GM23248 (cell line): ENCODE measurements at places on chromosomes 3 and 15. TPM values are rescaled to one million over a fixed set of nuclear protein-coding genes. Genes with fewer than 3 reads are reported as not detected.

DNA sequence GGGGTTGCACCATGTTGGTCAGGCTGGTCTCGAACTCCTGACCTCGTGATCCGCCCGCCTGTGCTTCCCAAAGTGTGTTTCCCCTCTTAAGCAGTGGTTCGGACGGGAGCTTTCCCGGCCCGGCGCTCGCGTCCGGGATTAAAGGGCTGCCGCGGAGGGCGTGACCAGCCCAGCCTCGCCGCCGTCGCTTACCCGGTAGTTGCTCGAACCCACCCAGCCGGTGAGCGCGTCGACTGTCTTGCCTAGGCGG, 513 bp downstream of the CLASP2 start:
- peak; percentile 83 for DNase-seq

GRCh38 chr3:98772022-98772421, 8.9 kb downstream of the ST3GAL6 start:
- DNase-seq, result no peak

DNA sequence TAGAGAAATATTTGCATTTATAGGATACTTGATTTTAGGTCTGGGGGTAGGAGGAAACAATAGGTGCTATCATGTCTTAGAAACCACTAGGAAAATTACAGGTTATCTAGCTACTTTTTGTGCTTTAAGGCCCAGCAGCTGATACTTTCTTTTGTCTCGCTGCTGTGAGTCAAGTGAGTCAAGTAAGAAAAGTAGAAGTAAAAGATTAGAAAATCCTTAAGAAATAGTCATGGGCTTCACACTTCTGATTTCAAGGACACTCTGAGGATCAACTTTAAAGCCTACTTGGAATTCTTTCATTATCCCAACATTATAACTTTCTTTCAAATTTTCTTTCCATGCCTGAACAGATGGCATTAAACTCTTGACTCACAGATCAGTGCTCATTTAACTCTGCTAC, 95.2 kb upstream of the RBMS3 start:
- peak; percentile 61 for DNase-seq

GRCh38 chr15:55775316-55775715, 32.4 kb upstream of the PRTG start:
- peak; percentile 29 for DNase-seq

DNA sequence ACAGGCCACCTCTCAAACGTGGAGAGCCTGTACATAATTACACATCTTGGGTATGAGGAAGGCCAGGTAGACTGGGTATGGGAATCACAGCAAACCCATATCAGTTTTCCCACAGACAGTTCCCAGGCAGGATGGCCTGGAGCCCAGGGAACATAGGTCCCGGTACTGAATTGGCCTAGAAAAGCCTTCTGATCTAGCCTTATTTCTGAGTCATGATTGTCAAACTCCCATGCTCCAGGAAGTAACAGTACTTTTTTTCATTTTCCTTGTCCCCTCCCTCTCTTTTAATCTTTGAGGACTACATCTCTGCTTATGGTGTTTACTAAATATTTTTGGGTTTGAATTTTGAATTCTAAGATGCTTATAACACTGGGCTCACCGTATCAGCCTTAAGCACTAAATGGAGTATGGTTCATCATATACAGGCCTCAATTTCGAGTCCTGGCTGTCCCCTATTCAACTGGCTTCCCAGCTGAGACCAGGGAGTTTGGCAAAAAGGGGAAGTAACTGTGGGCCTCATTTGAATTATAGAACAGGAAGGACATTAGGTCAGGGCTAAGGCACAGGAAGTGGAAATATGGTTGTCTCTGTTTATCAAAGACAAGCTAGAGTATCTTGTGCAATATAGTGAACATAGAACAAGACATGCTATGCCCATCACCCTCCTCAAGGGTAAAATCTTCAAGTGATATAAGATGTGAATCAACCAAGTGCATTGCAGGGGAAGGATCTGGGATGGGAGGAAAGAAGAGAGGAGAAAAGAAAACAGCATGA, 494.6 kb downstream of the NTRK3 start:
- no peak for DNase-seq

GRCh38 chr3:59573911-59574310, 524.1 kb upstream of the CFAP20DC start:
- DNase-seq, result peak; percentile 94

DNA sequence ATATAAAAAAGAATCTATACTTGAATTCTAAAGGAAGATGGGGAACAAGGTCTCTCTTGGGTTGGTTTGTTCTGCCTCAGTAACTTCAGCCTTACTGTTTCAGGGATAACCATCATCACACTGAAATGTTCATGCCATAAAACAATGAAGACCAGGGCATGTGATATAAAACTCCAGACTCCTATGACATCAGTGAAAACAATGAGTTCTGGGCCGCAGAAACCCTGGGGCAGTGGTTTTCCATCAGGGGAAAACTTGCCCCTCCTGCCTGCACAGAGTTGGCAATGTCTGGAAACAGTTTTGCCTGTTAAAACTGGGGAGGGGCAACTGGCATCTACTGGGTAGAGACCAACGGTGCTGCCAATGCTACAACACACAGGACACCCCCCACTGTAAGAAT, 46.8 kb downstream of the CA12 start:
- DNase-seq, result no peak

GRCh38 chr3:188594139-188594538, 440.2 kb downstream of the LPP start:
- peak; percentile 87 for DNase-seq

GRCh38 chr3:50573566-50574443, 4.5 kb downstream of the HEMK1 start:
- no peak for DNase-seq

GRCh38 chr15:35271371-35272043, 186.4 kb upstream of the NANOGP8 start:
- peak; percentile 49 for DNase-seq

DNA sequence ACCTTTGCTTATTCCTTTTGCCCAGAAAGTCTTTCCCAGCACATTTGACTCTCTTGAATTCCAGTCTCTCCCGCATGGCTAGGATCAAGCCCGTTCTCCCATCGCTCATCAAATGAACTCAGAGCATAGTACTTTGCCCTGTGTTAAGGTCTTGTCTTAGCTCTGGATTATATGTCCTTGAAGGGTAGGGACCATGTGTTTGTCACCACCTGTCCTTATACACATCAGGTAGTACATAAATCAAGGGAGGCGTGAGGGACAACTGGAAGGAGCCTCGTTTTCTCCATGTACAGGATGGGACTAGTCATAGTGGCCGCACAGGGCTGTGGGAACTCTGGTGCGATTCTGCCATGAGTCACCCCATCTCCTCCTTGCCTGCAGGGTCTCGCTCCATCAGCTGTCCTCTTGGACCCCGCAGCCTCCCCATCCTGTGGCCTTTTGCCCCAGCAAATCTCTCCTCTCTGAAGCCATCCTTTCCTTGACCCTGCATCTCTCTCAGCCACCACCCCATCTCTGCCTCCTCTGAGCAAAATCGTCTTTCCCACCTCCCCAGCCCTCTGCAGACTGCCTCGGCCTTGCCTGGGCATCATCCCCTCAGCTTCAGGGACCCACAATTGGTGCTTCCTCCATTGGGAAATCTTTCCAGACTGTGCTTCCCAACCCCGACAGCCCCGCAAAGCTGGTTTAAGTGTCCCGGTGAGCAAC, 33.4 kb upstream of the RAB6B start:
- no peak for DNase-seq

DNA sequence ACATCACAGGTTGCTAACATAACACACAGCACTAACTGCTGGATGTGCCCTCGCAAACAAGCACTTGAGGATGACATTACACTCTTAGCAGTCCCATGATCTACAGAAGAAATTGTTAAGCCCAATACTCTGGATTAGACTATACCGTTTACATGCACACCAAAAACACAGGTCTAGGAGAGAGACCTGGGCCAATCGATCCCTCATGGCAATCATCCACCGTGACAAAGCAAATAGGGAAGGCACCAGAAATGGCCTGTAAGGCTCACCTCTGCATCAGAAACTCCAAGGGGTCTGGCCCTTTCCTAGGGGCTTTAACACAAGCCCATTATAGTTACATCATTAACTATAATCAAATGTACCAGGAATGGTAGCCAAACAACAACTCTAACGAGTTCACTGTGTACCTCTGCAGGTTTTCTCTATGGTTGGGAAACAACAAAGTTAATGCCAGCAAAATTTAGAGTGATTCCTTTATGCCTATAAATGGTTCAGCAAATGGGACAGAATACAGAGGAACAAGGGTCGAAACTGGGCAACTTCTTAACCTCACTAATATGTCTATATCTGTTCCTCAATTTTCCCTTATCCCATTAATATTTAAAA, 18.5 kb downstream of the TRANK1 start:
- DNase-seq, result no peak

GRCh38 chr3:168472783-168473182, 377.1 kb upstream of the GOLIM4 start:
- no peak for DNase-seq

Gene GPR27
- total RNA-seq, result not detected in 2 replicates

Gene LMOD3
- not detected in 2 replicates for total RNA-seq

Gene FSIP1
- total RNA-seq, result 1.6 and 2.4 TPM in 2 replicates

Gene LYSMD4
- total RNA-seq, result 3.2 and 8.1 TPM in 2 replicates

Gene SERINC4
- total RNA-seq, result not detected in 2 replicates

Gene AMT
- 1.6 and 5.8 TPM in 2 replicates for total RNA-seq

Gene ALS2CL
- total RNA-seq, result 3.1 and 3.4 TPM in 2 replicates

Gene ATP2B2
- not detected in 2 replicates for total RNA-seq

Gene FETUB
- not detected in 2 replicates for total RNA-seq

Gene UPK1B
- total RNA-seq, result 0.13 TPM in 1 of 2 replicates, not detected in the other

Gene CCR3
- not detected in 2 replicates for total RNA-seq

Gene GTPBP8
- 20.1 and 34.3 TPM in 2 replicates for total RNA-seq
